Stimulated activated CD4-positive, alpha-beta T cell treated with anti-CD3 and anti-CD28 coated beads, TNF-alpha, amount 100 ng/mL, for 1 hour (primary cell): ENCODE measurements at places on chromosomes 13 and 19.

DNA sequence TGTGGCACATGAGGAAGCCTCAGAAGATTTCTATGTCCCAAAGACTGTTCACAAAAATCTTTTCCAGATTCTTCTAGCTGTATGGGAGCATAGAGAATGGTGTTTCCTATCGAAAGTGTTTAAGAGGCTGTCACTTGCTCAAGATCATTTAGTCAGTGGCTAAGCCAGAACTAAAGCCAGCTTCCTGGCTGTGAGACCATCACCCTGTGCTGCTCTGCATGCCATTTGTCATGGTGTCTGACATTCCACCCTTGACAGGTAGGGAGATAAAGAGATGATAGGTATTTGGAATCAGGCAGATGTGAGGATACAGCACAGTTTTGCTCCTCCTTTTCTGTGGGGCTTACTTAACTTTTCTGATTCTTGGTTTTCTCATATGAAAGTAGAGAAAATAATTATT lies 177.3 kb downstream of the DNAJC15 start:
- no peak for DNase-seq

- no peak for DNase-seq
These were observed 36.6 kb upstream of the MEDAG start for GRCh38 chr13:30869491-30869890.

DNA sequence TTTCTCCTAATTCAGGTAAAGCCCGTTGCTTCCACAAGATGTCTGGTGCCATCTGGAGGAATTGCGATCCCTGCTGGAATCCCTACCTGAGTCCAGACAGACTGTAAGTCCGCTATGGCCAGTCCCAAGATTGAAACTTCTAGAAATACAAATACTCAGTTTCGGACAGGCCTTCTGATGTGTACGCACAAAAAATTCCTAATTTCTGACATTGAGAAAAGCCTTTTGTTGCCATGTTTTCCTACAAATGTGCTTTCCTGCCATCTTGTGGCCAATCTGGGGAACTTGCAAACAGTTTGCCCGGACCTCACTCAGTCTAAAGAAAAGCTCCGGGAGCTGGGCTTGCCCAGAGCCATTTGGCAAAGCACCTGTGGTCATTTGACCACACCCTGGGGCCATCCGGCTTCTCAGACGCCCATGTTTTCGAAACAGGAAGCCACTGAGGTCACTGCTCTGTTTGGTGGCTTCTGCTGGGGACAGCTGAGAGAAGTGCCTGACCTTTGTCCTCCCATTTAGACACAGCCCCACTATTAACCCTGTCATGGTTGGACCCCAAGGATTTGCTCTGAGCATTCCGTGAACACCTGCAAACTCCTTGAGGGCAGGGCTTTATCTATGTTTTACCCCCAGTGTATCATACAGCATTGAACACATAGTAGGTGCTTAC lies 79.4 kb downstream of the SLC15A1 start:
- DNase-seq: no peak

GRCh38 chr13:87274209-87274819 lies 396.9 kb upstream of the SLITRK5 start:
- DNase-seq: no peak

DNA sequence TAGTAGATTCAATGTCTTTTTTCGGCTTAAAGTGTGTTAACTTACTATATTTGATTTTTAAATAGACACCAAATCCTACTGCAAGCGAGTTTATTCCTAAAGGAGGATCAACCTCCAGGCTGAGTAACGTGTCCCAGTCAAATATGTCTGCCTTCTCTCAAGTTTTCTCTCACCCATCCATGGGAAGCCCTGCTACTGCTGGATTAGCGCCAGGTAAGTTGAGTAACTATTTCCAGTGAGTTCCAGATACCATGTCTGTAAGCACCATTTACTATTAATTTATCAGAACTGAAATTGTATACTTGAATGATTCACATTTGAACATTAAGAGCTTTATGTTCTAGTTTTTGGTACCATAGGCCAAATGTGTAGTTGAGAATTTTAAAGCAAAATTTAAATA lies 81.8 kb downstream of the PAN3 start:
- no peak for DNase-seq

DNA sequence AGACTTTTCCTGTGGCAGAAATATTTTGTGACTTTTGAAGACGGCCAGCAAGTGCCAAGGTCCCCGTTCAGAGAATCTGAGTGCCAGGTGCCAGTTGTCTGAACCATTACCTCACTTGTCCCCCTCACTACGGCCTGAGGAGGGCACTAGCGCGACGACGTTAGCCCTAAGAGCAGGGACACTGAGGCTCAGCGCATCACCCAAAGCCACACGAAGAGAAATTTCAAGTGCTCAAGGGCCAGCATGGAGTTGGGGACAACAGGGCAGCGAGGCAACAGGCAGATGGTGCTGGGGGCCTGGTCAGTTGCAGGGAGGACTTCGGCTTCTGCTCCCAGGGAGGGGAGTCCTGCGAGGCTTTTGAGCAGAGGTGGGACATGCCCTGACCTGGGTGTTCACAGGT lies 9.5 kb upstream of the TYK2 start:
- no peak for DNase-seq

DNA sequence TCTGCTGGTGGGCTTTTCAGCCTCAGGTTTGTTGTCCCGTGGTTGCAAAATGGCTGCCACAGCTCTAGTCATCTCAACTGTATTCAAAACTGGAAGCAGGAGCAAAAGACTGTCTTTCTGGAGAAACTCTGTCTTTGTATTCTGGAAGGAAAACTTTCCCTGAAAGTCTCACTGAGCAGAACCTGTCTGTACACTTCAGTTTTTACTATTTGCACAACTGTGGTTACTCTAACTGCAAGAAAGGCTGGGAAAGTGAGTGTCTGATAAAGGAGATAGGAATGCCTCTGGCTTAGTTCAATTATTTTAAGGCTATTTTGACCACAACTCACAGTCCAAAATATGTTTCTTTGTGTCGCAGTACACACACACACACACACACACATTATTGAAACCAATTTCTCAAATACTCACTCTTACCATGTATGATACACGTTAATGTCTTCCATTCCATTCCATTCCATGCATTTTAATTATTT lies 49.7 kb upstream of the EHD2 start:
- no peak for DNase-seq

DNA sequence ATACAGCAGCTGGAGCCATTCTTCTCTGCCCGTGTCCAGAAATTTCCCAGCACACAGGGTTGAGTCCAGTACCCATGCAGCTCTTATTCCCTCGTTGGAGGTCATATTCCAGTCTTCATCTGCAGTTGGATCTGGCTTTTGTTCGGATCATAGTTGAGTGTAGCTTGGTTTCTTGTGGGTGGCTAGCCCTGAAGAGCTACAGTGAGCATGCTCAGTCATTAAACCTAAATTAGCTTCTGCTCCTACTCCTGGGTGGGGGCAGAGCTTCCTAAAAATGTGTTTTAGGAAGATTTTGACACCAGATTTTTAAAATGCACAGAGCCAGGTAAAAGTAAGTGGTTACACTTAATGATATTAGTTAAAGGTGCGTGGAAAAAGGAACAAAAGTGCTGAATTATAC lies 64.4 kb downstream of the DGKH start:
- no peak for DNase-seq

DNA sequence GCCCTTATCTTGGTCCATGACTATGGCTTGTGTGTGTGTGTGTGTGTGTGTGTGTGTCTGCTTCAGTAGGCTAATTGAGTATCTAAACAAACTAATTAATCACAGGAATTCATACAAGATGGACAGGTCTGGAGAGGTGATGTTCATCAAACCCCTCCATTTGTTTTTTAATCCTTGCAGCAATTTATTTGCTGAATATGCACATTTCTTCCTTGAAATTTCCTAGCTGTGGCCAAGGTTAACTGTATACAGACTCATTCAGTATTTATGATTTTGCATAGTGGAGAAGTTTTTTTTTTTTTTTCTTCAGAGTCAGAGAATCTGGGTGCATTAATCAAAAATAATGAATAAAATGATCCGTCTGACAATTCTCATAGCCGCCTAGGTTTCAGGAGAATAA lies 74.7 kb upstream of the TSHZ3 start:
- DNase-seq: no peak
